Stimulated activated CD8-positive, alpha-beta memory T cell treated with anti-CD3 and anti-CD28 coated beads, Interleukin-4, amount 100 ng/mL, for 1 hour (primary cell): ENCODE measurements at places on chromosomes 3 and 15.

- DNase-seq, result no peak
Measured at GRCh38 chr3:66692766-66693150, 191.9 kb upstream of the LRIG1 start.

- DNase-seq, result no peak
Measured at GRCh38 chr3:105915524-105915923, 46.7 kb upstream of the CBLB start.

- DNase-seq, result no peak
Measured at GRCh38 chr15:90708516-90708915, 8.6 kb upstream of the BLM start.

DNA sequence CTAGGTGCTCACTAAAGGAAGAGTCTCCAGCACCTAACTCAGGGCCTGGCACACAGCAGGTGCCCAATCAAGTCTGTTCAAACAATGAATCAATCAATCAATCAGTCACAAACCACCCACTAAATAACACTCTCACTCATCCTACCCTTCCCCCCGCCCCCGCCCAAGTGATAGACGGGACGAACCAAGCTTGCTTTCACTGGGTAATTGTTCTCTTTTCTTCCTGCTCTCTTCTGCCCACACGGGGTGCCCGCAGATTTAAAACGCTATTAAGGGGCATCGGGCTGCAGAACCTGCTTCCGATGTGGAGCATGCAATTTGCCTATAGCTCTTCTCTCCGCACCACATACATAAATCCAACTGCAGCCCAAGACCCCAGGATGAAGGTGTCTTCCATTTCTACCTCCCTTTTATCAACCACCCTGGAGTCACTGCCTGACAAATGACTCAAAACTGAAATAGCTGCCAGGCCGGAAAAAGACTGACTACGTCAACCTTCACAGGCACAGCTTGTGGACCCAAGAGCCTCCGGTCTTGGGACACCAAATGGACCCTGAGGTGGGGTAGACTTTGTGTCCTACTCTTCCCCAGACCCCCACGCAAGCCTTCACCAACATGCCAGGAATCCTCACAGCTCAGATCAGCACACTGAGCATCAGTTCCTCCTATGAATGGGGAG, 1.7 kb downstream of the KLHL25 start:
- DNase-seq, result no peak

- DNase-seq, result no peak
Measured at GRCh38 chr3:193912621-193913178, 223.2 kb upstream of the HES1 start.

DNA sequence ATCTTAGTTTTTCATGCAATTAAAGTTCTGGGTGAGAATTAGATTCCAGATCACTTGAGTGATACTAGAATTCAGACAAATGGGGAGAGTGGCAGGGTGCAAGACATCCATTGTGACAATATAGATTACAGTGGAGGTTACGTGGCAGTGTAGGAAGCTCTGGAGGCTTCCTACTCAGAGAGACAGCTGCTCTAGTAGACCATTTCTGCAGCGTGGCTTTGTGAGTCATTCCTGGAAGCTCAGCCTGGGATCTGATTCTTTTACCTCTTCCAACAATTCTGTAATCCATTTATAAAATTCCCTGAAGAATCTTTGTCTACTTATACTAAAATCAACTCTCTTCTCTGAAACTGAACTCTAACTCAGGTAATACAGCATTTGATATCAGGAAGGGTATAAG, 90.4 kb upstream of the ASB14 start:
- no peak for DNase-seq

- no peak for DNase-seq
Measured at GRCh38 chr3:117532268-117532667, 822.7 kb downstream of the TUSC7 start.

DNA sequence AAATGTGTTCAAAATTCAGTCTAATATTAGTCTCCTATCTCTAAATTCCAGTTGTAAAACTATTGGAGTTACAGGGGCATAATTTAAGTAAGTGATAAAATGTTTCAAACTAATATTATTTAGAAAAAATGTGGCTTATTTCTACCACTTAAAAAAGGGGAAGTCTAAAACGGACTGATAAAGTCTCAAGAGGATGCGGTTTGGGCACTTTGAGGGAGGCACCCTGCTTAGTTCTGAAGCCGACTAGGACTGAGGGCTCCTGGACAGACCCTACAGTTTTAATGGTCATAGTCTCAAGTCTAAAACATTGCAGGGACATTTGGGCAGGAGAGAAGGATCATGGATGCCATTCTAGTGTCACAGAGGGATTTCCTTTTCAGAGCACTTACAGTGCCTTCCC, 566.3 kb downstream of the NR2F2 start:
- no peak for DNase-seq

DNA sequence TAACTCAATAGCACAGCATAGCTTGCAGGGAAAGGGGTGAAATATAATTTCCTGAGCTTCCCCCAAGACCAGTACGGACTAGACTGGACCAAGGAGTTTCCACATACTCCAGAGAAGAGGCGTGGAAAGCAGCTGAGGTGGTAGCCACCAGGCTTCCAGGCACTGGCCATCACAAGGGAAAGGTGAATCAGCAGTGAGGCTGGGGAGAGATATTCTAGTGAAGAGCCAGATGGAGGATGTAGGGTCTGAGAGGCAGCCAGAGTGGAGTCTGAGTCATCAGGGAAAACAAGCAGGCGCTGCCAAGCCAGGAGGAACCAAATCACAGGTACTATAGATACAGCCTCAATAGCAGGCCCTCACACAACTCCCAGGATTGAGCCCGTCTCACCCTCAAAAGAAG, 9.6 kb upstream of the RASA2 start:
- DNase-seq, result no peak

DNA sequence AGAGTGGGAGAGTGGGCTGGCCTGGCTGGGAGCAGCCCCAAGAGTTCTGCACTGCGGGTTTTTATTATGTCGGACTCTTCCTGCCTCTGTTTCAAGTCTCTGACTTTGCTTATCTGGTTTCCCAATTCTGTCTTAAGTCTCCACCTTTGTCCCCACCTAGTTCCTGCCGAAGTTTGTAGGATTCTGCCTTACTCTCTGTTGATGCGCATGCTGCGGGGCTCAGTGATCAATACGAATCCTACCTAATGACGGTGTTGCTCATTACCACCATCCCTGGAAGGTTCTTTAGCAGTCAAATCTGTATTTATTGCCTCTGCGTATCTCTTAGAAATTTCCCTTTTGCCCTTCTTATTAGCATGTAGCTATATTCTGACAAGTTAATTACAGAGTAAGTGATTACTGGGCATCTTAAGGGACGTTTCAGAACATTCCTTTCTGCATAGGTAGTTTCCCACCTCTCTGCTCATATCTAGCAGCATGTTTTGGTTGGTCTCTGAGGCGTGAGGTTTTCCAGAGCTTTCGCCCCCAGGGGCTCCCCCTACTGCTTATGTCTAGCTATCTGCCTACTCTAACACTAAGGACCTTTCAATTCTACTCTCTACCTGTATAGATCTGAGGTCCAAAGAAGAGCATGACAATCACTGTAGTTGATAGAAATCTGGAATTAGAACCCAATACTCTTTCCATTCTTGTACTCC, 236.0 kb upstream of the EIF1B start:
- DNase-seq, result no peak
